Liver (tissue), 10 donors: ENCODE measurements at places on chromosomes 16 and 17.

- no peak for DNase-seq
Observed at GRCh38 chr16:75203096-75203495, 3.9 kb downstream of the CTRB2 start.

- no peak for DNase-seq
Observed at GRCh38 chr16:1532081-1532760, 1.2 kb upstream of the TMEM204 start.

GRCh38 chr17:73592501-73592961, 51.7 kb downstream of the SDK2 start:
- no peak for DNase-seq

- no peak for DNase-seq
Observed at GRCh38 chr16:89422905-89423630, 67.3 kb downstream of the ANKRD11 start.

DNA sequence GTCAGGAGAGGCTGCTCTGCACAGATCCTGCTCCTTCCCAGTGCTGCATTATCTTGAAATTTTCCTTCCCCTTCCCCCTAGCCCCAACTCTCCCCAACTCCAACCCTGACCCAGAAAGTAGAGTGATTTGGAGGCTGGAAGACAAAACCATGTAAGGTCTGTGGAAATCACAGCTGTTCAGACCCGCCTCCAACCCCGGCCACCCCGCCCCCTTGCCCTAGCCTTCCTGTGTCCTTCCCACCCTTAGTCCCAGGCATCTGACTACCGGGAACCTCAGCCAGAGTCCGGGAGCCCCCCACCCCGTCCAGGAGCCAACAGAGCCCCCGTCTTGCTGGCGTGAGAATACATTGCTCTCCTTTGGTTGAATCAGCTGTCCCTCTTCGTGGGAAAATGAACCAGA, at the start of gene AOC3:
AOC3 (plus strand) TSS at position 246 of the 400 bp plus-strand sequence; CDS start at position 391, 145 bp downstream.
- DNase-seq: no peak

- DNase-seq: no peak
Observed at GRCh38 chr17:77425791-77426641, 285.2 kb downstream of the SEC14L1 start.

DNA sequence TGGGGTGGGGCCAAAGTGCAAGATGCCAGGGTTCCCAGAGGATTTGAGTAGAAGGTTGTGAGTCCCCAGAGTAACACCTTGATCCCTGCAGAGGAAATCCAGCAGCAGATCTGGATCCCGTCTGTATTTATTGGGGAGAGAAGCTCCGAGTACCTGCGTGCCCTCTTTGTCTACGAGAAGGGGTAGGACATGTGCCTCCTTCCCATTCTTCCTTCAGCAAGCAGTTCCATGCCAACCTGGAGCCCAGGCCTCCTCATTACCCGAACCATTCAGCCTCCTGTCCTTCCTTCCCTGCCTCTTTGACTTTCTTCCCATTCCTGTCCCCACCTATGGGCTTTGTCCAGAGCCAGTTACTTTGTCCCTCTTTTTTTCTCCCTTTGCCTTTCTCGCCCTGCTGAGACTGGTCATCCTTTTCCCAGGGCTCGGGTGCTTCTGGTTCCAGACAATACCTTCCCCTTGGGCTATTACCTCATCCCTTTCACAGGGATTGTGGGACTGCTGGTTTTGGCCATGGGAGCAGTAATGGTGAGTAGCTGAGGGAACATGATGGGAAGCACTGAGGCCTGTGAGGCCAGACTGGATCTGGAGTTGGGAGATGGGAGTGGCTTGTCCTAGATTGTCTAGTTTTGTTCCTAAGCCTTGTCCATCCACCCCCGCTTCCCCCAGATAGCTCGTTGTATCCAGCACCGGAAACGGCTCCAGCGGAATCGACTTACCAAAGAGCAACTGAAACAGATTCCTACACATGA, 2.9 kb downstream of the RNF167 start:
- DNase-seq: no peak

DNA sequence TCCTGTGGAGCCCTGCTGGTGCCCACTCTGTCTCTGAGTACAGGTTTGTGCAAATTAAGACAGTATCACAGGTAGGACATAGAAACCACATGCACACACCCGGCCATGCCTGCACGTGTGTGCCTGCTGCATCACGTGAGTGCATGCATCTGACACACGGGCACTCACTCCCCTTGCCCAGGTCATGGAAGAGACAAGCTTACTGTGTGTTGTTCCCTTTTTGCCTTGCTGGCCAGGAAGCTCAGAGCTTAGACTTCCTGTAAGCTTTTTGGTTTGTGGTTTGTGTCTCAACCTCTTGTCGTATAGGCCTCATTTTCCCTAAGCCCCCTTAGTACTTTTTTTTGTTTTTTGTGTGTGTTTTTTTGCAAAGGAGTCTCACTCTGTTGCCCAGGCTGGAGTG, 25.0 kb downstream of the ZNF469 start:
- no peak for DNase-seq

DNA sequence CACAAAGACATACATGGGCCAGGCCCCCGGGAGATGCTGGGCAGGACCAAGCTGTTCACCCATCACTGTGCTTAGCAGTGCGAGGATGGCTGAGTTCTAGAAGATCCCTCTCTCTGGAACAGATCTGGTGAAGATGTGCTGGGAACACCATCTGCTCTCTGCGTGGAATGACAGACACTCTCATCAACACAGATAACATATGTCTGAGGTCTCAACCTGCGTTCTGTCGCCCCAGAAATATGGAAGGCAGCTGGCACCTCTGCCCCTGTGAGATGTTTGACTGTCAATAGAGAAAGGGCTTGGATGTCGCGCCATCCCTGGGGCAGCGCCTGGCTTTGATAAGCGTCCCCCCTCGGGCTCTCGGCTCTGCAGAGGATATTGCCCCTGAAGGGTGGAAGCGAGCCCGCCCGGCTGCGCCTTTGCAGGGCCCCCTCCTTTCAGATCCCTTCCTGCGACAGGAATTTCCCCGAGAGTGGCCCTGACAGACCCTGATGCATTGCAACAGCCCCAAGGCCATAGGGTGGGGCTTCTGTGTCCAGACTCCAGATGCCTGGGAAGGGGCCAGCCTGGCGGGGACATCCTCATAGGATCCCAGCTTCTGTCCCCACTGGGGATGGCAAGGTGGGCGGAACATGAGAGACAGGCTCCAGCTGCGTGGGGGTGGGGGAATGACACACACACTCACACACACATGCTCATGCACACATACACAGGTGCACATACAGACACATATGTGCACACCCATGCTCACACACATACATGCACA, 86.9 kb upstream of the ZNF469 start:
- no peak for DNase-seq

DNA sequence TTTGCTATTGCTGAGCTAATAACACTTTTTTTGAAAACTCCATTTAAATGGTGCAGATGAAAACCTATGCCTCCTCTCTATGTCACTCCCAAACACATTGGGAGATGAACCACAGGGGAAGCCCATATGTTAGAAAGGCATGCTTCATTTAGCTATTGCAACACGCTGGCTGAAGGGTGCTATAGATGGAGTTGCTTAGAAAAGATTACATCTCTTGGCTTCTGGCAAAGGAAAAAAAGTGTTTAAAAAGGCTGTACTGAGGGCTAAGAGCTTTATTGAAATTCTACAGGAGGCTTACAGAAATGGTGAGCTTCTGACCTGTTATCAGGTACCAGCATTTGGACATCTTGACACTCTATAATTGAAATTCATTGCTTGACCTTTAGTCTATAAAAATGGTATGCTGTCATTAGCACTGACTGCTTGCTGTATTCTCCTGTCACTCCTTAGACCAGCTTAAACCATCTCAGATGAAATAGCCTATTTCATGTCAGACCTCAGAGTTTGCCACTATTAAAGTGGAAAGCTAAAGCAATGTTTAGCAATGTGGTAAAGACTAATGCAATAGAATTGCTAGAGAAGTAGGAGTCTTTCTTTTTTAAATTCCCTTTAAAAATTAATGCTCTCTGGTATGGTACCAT, 503.9 kb downstream of the CDH11 start:
- DNase-seq: no peak

DNA sequence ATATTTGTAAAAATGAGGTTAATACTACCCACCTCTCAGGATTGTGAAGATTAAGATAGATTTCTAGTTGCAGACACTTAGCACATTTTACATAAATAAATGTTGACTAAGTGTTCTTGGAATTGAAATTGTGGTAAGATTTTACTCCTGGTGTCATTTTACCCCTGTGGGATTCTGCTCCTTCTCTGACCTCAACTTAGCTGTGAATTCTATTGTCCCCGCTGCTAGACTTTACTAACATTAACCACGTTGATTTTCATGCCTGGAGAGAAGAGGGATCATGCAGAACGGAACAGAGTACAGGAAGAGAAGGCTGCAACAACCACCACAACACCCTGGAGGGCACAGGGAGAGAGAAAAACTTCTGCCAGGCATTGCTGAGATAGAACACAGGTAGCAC, 2.1 kb upstream of the TOM1L1 start:
- no peak for DNase-seq

DNA sequence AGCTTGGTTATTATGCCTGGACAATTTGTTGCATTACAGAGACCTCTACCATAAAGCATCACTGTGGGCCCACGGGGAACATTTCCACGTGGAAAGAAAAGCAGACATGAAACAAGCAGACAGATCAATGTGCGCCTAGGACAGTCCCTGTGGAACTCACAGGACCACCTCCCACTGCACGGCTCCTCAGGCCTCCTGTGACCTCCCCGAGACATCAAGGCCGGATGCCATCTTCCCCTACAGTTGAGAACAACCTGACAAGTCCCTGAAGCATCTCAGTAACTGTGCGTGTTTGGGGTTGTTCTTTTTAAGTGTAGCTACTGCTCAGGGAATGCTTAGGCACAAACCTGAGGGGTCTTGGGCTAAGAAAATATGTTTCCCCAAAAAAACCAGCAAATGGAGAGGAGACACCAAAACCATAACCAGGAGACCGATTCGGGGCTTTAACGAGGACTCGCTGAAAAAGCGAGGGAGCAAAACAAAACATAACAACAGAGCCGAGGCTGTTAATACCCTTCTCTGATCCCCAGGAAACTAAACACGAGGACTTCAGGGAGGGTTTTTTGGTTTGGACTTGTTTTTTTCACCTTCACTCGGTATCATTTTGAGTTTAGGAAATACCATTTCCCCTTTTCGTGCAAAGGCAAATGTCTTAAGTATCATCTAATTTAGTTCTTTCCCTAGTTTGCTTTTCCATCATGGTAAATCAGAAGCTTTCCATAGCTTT, 87.1 kb downstream of the CYTH1 start:
- no peak for DNase-seq

GRCh38 chr17:16997514-16998429, 25.9 kb upstream of the TNFRSF13B start:
- no peak for DNase-seq

- DNase-seq: no peak
Observed at GRCh38 chr16:53085931-53086421, 31.2 kb downstream of the CHD9 start.

DNA sequence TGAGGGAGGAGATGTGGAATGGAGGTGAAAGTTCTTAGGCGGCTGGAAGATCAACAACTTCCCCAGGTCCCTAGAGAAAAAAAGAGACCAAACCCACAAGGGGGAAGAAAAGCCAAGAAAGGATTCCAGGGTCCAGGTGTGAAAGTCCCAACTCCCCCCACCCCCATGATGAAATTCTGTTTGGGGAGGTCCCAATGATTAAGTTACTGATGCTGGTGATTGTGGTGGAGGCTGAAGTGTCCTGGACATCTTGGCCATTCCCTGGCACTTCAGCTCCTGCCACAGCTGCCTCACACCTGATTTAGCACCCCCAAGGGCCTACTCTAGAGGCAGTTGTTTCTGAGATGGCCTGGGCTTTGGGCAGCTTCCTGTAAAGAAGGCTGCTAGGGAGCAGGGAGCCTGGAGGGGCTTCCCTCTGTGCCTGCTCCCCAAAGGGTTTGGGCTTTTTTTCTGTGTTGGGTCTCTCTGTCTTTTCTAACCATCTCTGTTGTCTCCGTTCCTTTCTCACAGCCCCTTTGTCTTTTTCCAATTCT, 13.1 kb downstream of the HOXB4 start:
- no peak for DNase-seq

GRCh38 chr17:1123921-1124715, 55.7 kb downstream of the ABR start:
- DNase-seq: no peak

GRCh38 chr16:67163164-67163998, 1.2 kb upstream of the HSF4 start:
- no peak for DNase-seq

DNA sequence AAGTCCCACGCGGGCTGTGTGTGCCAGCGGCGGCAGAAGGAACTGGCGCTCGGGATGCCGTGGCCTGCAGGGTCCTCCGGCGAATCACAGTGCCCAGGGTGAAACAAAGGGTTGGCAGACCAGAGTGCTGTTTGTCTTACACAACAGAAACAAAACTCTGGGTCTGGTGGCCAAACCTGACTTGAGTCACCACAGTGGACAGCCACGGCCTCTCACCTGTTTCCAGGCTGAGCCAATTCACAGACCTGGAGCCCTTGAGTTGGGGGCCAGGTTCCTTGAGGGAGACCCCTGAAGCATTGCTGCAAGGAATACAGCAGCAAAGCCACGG, 2.1 kb upstream of the CHMP6 start:
- DNase-seq: no peak

- no peak for DNase-seq
Observed at GRCh38 chr16:74700438-74701225, at the start of gene MLKL. MLKL (minus strand) TSS chr16:74700862; CDS start chr16:74695757, 5,105 bp downstream.

DNA sequence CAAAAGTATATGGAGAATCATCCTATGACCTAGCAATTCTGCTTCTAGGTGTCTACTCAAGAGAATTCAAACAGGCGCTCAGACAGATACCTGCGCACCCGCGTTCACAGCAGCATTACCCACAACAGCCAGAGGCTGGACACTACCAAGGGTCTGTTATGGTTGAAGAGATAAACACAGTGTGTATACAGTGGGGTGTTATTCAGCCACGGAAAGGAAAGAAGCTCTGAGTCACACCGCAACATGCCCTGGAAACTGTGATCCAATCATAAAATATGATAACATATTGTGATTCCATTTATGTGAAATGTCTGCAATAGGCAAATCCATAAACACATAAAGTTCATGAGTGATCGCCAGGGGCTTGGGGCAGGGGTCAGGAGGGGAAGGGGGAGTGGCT, 18.0 kb upstream of the JPH3 start:
- no peak for DNase-seq

GRCh38 chr16:24070851-24071250, 185.3 kb upstream of the CACNG3 start:
- peak; percentile 32 for DNase-seq

GRCh38 chr16:67388191-67388590, 5.1 kb downstream of the TPPP3 start:
- no peak for DNase-seq

GRCh38 chr16:48810803-48811453, 200.9 kb upstream of the N4BP1 start:
- DNase-seq: no peak

- DNase-seq: no peak
Observed at GRCh38 chr17:37082311-37082860, 133.6 kb downstream of the AATF start.

GRCh38 chr16:30394592-30395154, 547 bp upstream of the ZNF48 start:
- no peak for DNase-seq

- no peak for DNase-seq
Observed at GRCh38 chr17:77383613-77384608, 243.1 kb downstream of the SEC14L1 start.

GRCh38 chr17:74646231-74646630, 22.7 kb upstream of the CD300E start:
- no peak for DNase-seq
